Smooth muscle cell of the brain vasculature (primary cell): ENCODE measurements at places on chromosomes 2 and 18.

GRCh38 chr2:100919316-100919715 lies 82.8 kb upstream of the RPL31 start:
- DNase-seq, result no peak

- no peak for DNase-seq
These were observed 1.2 kb downstream of the SERPINB5 start for GRCh38 chr18:63477968-63478367.

GRCh38 chr2:237171881-237172280 lies 86.2 kb downstream of the COPS8 start:
- no peak for DNase-seq

- no peak for DNase-seq
These were observed 143.6 kb upstream of the HAAO start for GRCh38 chr2:42935692-42936671.

DNA sequence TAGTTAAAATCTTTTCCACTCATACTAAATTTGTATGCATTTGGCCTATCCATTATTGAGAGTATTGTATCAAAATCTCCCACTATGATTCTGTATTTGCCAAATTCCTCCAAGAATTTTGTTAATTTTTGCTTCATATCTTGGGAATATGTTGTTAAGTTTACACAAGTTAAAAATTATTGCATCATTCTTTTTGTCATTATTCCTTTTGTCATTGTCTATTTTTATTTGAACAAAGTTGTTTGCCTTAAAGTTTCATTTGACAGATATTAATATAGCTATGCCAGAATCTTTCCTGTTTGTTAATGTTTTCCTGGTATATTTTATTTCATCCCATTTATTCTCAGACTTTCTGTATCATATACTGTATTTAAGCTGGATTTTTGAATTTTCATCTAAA lies 41.3 kb downstream of the LOXHD1 start:
- no peak for DNase-seq

DNA sequence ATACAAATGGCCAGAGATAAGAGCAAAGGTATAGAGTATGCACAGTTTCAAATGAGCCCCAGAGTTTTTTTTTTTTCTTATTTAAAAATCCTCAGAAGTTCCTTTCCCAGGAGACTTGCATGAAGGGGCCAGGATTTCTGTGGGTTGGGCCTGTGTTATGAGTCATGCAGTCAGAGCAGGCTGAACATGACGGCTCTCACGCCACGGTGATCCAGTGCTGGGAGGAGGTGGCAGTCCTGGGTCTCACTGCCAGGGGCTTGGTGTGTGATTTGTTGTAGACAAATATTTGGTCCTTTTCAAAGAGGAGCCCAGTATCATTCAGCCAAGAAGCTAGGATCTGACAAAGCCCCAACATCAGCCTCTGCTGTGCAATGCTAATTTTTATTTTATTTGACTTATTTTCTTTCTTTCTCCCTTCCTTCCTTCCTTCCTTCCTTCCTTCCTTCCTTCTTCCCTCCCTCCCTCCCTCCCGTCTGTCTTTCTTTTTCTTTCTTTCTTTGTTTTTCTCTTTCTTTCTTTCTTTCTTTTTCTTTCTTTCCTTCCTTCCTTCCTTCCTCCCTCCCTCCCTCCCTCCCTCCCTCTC lies 10.4 kb upstream of the KCNE4 start:
- peak; percentile 89 for DNase-seq

DNA sequence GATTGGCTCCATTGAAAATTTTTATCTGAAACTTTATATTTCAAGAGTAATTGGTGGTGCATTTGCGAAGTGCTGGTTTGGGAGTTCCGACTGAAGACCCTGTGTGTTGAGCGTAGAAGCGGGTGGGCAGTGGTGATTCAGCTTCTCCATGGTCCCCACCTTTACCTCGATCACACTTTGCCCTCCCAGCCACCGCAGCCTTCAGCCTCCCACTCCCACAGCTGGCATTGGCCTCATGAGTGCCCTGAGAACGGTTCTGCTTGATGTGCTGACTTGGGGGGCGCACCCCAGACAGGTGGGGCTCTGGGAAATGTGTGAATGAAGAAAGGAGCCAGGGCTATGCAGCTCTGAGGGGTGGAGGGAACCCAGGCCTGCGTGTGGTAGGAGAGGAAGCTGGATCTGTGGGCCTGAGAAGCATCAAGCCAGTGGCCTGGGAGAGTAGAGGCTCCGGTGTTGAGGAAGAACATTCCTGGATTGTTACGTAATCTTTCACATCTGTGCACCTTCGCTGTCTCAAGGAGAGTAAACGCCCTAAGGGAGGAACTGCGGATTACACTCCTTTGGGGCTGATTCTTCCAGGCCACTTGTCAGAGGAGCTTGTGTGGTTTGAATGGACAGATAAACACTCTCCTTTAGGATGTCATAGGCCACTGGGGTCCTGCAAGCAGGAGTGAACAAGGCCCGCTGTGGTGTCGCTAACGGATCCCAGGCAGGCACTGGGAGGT lies 83.8 kb downstream of the NPAS2 start:
- DNase-seq, result no peak

GRCh38 chr18:25229081-25229480 lies 122.9 kb downstream of the ZNF521 start:
- DNase-seq, result peak; percentile 56

GRCh38 chr2:196801674-196802261 lies 2.3 kb upstream of the GTF3C3 start:
- DNase-seq, result no peak

DNA sequence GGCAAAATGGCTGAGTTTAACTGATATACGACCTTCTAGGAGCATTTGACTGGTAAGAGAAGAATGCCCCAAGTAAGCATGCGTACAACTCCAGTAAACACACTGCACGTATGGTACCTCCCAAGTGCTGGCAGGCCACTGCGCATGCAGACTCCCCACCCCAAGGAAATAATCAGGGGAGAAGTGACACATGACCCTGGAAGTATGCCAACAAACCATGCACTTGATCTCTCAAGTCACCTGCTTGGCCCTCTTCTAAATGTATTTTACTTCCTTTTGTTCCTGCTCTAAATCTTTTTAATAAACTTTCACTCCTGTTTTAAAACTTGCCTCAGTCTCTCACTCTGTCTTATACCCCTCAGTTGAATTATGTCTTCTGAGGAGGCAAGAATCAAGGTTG lies 129.8 kb upstream of the COL5A2 start:
- DNase-seq, result no peak

GRCh38 chr2:169094676-169095075 lies 25.3 kb downstream of the DHRS9 start:
- DNase-seq, result no peak

DNA sequence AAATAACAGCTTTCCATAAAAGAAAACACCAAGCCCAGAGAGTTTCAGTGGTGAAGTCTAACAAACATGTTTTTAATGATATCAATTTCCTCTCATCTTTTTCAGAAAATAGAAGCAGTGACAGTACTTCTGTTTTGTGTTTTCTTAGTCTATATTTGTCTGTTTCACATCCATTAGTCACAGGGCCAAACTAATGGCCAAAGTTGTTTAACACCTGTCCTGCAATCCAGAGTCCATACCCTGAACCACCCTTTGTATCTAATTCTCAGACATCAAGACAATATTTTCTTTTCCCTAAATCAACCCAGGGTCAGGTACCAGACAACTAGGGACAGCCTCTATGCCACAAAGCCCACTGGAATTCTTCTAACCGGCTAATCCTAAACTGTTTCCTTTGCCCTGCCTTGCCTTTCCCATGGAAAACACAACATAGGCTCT lies 25.9 kb downstream of the TMSB10 start:
- DNase-seq, result no peak

DNA sequence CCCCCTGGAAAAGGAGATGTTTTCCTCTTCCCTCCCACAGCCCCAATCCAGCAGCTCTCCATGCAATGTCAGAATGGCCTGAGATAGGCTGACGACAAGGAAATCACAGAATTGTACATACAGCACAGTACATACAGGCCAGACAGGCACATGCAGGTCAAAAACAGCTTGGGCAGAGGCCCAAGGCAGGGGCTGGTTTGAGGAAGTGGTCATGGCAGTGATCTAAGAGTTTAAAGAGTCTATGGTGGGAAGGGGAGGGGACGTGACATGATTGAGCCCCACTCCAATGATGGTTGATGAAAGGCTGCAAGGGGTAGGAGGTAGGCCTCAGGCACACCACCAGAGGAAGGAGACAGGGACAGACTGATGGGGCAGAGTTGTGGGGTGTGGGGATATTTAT lies 4.3 kb downstream of the DCTN1 start:
- no peak for DNase-seq

- DNase-seq, result no peak
These were observed 11.8 kb downstream of the CRACDL start for GRCh38 chr2:98924038-98924830.

DNA sequence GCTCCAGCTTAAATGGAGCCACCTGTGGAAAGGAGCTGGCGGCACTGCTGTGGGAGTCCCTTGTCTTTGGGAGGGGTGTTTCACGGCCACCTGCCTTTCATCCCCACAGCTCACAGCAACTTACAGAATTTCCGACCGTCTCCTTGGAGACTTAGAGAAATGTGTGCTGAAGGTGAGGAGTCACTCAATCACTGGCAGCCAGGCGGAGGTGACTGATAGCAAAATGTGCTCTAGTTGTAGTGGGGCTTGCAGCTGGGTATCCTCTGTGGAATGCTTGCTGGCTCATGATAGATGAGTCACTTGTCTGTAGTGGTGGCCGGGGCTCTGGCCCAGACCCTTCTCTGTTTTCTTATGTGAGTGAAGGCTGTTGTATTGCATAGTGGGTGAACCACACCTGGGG lies 110.7 kb downstream of the SH3RF3 start:
- DNase-seq, result no peak

DNA sequence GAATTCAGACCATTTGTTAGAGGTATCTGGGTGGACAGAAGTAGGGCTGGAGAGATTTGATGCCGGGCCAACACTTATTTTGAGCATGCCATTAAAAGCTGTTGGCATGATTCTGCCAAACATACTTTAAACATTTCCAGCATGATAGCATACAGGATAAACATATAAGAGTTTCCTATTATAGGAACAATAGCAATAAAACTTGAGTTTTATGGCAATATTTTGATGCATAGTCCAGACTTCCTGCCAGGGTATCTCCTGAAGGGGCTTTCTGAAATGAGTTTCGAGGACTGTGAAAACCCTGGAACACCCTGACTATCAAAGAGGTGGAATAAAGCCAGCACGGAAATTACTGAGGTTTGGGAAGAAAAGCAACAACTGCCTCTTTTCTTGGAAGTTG lies 1398.0 kb upstream of the NXPH2 start:
- DNase-seq, result no peak

DNA sequence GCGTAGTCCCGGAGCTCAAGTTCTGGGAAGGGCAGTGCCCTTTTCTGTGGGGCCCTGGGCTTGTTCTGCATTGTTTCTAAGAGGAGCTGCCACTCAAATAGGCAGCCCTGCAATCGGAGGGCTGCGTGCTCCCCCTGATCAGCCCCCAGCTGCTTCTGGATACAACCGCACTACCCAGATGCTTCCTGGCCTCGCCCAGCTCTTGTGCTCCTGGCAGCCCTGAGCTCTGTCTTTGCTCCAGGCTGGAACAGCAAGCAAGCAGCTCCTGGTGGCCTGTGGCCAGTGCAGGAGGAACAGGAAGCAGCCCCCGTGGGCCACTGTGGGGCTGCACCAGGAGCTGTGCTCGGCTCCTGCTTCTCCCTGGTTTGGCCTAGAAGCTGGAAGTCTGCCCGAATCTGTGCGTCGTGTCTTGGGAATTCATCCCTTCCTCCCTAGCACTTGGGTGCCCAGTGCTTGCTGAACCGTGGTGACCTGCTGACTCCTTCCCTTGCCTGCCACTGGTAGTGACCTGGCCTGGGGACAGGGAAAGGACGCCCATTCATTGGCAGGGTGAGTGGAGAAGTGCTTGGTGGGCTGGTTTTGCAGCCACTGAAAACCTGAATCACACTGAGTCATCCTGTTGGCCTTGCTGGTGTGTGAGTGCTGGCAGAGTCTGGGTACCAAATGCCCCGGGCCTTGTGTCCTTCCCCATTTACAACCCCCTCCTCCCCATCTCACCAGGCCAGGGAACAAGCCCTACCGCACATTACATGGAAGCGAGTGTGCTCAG lies 27.3 kb upstream of the NTSR2 start:
- DNase-seq, result no peak

GRCh38 chr2:233331536-233331935 lies 22.8 kb upstream of the DGKD start:
- DNase-seq, result no peak

- DNase-seq, result no peak
These were observed 8.6 kb downstream of the ZNF638 start for GRCh38 chr2:71340176-71340575.

DNA sequence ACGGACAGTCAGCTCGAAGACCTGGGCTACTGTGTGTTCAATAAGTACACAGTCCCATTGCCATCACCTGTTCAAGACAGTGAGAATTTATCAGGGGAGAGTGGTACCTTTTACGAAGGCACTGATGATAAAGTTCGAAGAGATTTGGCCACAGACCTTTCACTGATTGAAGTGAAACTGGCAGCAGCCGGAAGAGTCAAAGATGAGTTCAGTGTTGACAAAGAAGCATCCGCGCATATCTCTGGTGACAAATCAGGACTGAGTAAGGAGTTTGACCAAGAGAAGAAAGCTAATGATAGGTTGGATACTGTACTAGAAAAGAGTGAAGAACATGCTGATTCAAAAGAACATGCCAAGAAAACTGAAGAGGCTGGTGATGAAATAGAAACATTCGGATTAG lies 76.9 kb upstream of the UNC80 start:
- DNase-seq, result no peak

GRCh38 chr2:141280037-141280436 lies 850.8 kb downstream of the LRP1B start:
- no peak for DNase-seq

GRCh38 chr2:64522843-64523428 lies 1.2 kb upstream of the AFTPH start:
- DNase-seq, result peak; percentile 50

- no peak for DNase-seq
These were observed 171.0 kb downstream of the HRH4 start for GRCh38 chr18:24631243-24632025.

- DNase-seq, result no peak
These were observed 3.7 kb upstream of the CRIM1 start for GRCh38 chr2:36351736-36352349.

GRCh38 chr2:29425866-29426265 lies 310.7 kb downstream of the CLIP4 start:
- no peak for DNase-seq

DNA sequence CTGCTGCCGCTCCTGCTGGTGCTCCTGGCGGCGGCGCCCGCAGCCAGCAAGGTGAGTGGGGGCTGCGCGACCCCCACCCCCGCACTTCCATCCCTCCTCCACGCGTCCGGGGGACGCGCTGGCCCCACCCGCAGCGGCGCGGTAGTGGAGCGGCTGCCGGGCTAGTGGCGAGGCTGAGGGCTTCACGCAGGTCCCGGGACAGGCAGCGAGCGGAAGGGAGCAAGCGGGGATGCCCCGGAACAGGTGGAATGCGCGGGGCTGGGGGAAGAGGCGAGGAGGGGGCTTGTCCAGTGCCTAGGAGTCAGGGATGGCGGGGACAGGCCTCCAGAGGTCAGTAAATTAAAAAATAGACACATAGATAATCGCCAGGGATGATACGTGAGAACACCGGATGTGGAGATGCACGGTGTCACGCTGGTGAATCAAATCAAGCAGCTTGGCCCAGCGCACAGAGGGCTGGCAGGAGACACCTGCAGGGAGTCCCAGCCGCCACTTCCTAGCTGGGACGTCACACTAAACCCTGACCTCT lies 403 bp downstream of the COL4A3 start:
- DNase-seq, result no peak
